Suppressor macrophage treated with lipopolysaccharide for 4 hours (primary cell): ENCODE measurements at places on chromosomes 1 and 21.
A peak's percentile ranks its signal among the peaks of the same experiment; 100 is the strongest.

GRCh38 chr1:4700801-4701200 lies 46.4 kb downstream of the AJAP1 start:
- DNase-seq: no peak

GRCh38 chr1:228445843-228446650 lies 29.4 kb upstream of the TRIM17 start:
- peak; percentile 79 for DNase-seq

DNA sequence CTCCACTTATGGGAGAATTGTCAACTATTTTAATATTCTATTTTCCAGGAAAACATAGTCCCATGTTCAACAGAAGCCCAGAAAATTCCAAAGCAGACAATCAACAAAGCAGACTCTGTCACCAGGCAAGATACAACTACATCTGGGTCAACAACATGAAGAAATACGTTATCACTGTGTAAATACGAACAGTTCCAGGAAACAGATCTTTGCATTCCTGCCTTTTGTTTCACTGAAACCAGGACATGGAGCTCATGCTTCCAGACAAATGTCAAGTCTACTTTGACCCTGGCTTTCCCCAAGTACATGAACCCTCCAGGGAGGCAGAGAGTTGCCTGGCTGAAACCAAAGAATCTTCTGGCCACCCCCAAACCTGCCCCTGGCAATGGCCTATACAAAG lies 106.7 kb downstream of the SETD4 start:
- DNase-seq: no peak

GRCh38 chr1:86085741-86086409 lies 70.7 kb downstream of the COL24A1 start:
- no peak for DNase-seq

DNA sequence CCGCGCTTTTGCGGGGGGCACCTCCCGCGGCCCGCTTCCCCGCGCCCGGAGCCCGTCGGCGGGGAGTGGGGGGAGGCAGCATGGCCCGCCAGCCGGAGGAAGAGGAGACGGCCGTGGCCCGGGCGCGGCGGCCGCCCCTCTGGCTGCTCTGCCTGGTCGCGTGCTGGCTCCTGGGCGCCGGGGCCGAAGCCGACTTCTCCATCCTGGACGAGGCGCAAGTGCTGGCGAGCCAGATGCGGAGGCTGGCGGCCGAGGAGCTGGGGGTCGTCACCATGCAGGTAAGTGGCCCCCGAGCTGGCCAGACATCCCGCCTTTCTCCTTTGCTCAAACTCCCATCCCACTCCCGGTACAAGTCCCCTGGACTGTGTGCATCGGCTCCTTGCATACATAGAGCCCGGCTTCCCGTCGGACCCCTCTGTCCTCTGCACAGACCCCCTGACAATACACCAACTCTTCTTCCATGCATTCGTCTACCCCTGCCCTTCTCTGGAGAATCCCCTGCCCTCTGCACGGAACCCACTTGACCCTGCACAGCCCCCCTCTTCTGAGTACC lies 812 bp downstream of the CACHD1 start:
- peak; percentile 9 for DNase-seq

- DNase-seq: peak; percentile 74
Measured at GRCh38 chr1:243325305-243325890, 69.6 kb downstream of the SDCCAG8 start.

DNA sequence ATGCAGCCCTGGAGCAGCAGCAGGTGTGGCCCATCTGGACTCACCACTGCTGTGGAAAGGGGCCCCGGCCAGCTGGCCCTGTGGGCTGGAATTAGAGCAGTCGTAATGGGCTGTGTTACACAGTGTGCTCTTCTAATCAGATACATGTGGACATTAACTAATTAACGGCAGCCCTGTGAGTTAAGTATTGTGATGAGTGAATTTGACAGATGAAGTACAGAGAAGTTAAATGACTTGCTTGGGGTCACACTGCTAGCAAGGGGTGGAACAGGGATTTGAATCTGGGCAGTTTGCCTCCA lies 58.6 kb downstream of the MDM4 start:
- DNase-seq: no peak

DNA sequence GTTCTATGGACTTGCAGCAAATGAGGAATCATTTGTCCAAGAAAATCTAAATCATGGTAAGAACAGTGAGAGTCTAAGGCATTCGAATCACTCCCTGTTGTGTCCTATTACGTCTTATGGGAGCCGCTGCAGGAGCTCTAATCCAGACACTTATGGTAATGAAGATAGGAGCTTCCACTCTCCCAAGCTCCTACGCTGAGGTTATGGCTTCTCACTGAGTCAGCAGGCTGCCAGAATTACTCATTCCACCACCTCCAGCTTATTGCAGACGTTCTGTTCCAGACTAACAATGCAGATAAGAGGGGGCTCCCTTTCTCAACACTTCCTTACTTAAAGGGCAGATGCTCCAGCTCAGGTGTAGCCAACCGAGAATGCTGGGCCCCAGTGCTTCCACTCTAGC lies 212.6 kb downstream of the GREM2 start:
- DNase-seq: no peak
